Nephron progenitor cell (in vitro differentiated cells): ENCODE measurements at places on chromosomes 4 and X.

DNA sequence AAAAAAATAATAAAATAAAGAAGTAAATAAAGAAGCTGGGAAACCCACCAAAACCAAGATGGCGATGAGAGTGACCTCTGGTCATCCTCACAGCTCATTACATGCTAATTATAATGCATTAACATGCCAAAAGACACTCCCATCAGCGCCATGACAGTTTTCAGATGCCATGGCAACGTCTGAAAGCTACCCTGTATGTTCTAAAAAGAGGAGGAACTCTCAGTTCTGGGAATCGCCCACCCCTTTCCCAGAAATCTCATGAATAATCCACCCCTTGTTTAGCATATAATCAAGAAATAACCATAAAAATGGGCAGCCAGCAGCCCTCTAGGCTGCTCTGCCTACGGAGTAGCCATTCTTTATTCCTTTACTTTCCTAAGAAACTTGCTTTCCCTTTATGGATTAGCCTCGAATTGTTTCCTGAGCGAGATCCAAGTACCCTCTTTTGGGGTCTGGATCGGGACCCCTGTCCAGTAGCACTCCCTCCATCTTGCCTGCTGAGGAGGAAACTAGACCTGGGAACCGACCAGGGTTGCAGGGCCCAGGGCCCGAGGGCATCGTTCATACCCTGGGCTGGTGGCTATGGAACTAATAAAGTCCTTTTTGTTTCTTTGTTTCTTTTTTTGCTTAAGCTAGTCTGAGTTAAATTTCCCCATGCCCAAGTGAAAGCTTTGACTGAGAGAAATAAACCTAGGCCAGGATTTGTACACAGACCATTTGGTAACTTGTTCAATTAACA lies 30.9 kb downstream of the HTT-AS start:
- DNase-seq, result no peak

DNA sequence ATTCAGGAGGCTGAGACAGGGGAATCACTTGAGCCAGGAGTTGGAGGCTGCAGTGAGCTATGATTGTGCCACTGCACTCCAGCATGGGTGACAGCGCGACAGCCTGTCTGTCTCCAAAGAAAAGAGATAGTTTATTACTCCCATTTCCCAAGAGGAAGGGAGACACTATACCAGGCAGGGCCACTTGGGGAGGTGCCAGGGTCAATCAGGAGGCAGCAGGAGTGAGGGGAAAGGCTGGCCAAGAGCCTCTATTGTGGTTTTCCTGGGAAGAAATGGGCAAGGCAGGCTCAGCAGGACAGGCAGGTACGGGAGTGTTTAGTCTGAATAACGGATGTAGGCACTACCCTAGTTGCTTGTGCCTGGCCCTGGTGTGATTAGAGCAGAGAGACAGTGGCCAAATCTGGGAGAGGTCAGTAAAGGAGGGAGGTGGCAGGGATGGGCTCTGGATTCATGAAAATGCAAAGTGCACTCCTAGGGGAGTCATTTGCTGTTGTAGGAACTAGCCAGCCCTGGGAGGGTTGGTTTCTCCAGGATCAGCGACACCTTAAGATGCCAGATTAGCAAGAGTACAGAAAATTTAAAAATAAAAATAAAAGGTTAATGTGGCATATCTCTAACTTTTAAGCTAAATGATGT lies 20.2 kb upstream of the CDKN2AIP start:
- DNase-seq, result no peak

DNA sequence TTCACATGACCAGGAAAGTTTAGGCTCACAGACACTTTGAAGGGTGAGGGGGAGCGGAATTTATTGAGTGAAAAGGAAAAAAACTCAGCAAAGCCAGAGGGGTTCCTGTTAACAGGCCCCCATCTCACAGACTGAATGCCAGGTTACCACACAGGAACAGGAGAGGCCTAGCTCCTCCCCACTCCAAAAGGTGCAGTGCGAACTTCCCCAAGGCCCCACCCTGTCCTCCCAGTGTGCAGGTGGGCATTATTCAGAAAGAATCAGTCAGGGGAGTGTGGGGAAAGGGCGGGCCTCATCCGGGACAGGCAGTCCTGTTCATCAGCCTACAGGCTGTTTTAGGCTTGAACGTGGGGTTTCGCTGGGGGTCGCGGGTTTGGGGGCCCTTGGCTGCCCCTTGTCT lies 4.0 kb downstream of the OTC start:
- DNase-seq, result no peak

GRCh38 chrX:51878056-51878455 lies 15.4 kb upstream of the MAGED1 start:
- DNase-seq, result no peak
